GM12878 (cell line): ENCODE measurements at places on chromosomes 3 and 15. TPM values are rescaled to one million over a fixed set of nuclear protein-coding genes. Genes with fewer than 3 reads are reported as not detected.

- no peak for DNase-seq
These were observed 558.5 kb upstream of the CFAP20DC start for GRCh38 chr3:59608356-59608755.

DNA sequence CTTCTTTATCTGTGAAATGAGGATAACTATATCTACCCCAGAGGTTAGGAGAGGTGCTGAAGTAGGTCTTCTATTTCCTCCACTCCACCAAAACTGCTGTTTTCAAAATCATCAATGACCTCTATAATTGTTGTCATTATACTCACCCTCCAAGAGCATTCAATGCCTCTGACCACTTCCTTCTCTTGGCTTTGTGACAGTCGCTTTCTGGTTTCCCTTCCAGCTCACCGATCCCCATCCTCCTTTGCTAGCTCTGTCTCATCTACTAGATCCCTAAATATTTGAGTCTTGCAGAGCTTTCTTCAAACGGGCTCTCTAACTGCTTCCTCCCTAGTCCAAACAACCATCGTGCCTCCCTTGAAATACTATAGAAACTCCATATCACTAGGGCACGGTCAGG is 153.5 kb downstream of the RPLP1 start:
- no peak for DNase-seq

GRCh38 chr15:77959432-77959879 is 118.1 kb downstream of the TBC1D2B start:
- peak; percentile 13 for DNase-seq

GRCh38 chr15:32732574-32733157 is 14.9 kb downstream of the GREM1 start:
- no peak for DNase-seq

GRCh38 chr3:64213962-64214379 is 11.3 kb downstream of the PRICKLE2 start:
- DNase-seq = no peak

DNA sequence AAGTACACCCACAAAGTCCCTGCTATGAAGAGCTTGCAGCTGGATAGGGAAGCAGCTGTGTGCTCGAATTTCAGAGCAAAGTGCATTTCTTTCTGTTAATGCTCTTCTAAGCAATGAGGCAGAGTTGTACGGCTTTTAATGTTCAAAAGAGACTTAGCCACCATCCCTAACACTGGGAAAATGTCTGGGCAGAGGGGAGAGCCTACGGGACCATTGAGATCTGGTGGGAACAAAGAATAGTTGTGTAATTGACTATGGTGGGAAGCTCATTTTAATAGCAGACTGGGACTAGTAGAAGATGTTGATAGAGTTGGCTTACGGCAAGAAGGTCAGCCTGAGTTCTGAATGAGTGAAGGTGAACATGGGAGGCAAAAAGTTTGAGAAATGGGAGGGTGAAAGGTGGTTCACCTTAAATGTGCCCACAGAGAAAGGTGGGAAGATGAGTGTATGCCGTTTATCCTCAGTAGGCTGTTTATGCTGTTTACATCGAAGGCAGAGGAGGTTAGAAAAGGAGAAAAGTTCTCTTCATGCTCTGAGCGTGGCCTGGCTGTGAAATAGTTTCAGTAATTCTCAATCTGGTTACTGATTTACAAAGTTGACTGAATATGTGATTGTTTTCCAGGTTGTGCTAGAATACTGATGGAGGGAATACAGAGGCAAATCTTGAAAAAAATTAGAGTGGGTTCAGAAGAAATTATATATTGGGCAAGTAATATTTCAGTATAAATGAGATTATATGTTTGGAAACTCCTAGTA is 22.9 kb upstream of the UTS2B start:
- no peak for DNase-seq

DNA sequence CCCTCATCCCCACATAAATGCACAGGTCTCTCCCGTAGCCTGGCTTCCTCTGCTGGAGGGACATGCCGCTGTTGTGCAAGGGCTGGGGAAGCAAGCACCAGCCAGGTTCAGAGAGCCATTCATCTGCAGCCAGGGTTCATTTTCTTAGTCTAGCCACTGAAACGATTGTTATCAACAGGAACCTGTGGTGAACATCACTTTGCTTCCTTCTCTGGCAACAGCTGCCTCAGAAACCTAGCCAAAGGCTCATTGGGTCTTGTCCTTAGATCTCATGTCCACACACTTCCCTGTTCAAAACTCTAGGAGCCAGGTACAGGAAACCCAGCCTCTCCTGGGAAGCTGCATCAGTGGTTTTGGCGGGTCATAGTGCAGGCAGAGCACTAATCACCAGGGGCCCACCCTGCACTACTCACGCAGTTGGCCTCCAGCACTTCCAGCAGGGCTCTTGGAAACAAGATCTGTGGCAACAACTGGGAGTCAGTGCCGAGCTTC is 47.0 kb downstream of the OXNAD1 start:
- no peak for DNase-seq

DNA sequence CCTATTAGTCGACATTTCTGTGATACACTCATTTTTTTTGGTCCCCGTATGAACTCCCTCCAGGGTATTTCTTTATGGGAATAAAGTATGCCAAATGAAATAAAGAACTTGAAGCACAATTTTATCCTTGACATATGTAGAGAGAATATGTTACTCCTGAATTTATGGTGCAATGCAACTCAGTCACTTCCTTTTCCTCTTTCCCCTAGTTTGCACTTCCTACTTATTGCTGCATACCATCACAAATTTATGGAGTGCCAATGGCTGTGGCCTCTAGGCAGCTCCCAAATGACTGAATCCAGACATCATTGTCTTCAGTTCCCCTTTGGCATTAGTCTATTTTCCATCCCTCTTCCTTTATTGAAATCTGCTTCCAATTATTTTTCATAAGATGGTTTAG is 403.5 kb downstream of the FHIT start:
- DNase-seq = no peak

DNA sequence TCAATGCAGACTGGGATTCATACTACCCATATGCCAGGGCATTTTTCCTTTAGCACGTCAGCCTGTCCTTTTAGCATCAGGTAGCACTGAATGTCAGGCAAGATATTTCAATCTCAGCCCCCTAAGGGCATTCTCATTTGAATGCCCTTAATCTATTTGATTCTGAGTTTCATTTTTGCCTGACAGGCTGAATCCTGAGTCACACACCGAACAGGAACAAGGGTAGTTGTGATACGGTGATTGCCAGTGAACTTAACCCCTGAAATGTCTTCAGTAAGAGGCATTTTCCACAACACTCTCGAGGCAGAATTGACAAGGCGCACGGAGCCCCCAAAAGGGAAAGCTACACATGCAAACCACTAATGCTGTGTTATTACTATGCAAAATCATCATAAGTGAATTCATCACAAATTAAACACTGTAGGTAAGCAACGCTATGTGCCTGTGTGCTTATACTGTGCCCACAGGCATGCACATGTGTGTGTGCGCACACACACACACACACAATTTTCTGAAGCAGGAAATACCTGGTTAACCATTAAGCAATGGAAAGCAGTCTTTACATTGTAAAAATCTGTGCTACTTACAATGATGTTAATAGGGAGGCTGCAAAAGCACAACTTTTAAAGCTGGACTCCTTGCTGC is 130.4 kb downstream of the ZNF385D start:
- DNase-seq = no peak

DNA sequence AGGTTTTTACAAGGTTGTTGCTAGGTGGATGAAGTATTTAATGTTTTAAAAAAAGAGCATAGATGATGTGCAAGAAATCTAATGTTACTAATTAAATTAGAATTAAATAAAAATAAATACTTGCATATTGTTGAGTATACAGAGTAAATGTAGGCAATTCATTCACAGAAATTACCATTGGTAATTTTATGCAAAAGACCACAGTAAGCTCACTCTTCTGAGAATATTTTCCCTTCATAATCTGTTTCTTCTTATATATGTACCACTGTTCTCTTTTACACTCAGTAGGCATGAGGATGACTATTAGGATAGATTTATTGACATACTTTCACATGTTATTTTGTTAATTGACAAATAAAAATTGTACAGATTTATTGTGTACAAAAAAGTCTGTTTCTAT is 681.2 kb upstream of the NECTIN3 start:
- DNase-seq = no peak

Gene FEM1B
- 34.1 and 36.4 TPM in 2 replicates for total RNA-seq

Gene TMEM45A
- total RNA-seq = 0.90 and 1.0 TPM in 2 replicates

Gene RARB
- not detected in 2 replicates for total RNA-seq

Gene PP2D1
- total RNA-seq = not detected in 2 replicates
